Choroid plexus epithelial cell (primary cell): ENCODE measurements at places on chromosomes 4 and X.

- DNase-seq, result peak; percentile 80
Observed at GRCh38 chr4:39873823-39874222, 103.9 kb downstream of the PDS5A start.

DNA sequence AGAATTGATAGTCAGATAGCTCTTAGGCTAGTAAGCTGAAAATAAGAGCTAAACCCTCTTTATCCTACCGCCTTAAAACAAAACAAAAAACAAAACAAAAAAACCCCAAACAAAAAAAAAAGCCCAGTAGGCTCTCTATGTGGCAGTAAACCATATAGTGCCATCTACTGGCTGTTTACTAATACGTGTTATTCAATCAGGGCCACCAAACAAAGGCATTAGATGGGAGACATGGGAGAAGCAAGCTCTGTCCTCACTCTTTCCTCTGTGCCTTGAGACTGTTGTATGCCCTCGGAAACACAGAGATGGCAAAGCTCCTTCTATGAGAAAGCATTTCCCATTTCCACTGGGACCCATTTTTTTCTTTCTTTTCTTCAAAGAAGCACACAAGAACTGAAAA, 148.8 kb upstream of the MID1 start:
- peak; percentile 59 for DNase-seq

DNA sequence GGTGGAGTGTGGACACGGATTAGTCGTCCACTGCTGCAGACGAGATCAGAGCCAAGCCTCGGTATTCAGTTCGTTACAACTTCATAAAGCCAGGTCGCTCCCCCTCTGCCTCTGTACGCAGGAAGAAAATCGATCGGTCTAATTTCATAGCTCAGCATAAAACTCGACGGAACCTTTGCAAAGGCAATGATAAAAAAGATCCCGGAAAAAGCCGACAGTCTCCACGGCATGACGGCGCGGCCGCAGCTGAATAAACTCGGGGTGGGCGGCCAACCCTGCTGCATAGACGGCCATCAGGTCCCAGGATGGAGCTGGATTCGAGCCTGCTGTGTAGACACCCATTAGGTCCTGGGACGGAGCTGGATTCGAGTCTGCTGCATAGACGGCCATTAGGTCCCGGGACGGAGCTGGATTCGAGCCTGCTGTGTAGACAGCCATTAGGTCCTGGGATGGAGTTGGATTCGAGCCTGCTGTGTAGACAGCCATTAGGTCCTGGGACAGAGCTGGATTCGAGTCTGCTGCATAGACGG, 113.8 kb upstream of the PPP2R3B start:
- DNase-seq, result no peak

- DNase-seq, result no peak
Observed at GRCh38 chr4:43233321-43233720, 340.8 kb downstream of the GRXCR1 start.

DNA sequence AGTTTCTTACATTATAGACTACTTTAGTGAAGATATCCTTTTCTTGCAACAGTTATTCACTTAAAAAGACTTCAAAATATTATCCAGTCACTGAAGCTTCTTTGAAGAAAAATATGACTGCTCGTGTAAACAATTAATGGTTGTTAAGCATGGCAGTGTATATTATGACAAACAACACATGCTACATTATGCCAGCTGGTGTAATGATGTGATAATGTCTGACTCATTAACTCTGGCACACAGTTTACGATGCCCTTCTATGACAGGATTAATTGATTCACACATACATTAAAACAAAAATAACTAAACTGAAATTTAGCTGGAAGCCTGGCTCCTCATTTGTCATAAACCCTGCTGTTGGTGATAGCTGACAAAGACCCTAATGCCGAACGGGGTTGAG, 22.4 kb downstream of the GK2 start:
- DNase-seq, result no peak

DNA sequence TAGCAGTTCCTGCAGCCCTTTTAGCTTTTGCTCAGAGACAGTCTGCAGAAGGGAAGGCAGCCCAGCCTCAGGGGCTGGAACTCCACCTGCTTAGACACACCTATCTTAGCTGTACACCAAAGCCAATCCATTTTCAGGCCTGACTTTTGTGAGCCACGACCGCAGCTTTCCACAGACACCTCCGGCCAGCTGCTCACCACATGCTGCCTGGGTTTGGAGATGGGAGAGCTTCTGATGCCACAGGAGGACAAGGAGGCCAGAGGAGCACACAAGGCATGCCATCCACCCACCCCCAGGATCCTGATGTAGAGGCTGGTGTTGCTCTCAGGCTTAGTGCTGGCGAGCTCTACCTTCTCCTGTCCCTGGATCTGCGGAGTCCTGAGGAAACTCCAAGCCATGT, 141.8 kb upstream of the NALF2 start:
- no peak for DNase-seq
